ENCODE measurements at places on chromosomes 4 and X.
A peak's percentile ranks its signal among the peaks of the same experiment; 100 is the strongest.

- no peak for DNase-seq
These were observed 263.9 kb upstream of the CXXC4 start for GRCh38 chr4:104758574-104758973.

DNA sequence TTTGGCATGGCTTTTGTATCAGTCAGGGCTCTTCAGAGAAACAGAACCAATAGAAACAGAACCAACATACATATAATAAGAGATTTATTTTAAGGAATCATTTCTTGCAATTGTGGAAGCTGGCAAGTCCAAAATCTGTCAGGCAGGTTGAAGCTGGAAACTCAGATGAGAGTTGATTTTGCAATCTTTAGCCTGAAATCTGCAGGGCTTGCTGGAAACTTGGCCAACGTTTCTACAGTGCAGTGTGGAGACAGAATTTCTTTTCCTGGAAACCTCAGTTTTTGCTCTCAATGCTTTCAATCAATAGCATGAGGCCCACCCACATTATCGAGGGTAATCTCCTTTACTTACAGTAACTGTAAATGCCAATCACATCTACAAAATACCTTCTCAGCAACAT is 45.4 kb downstream of the COMMD8 start:
- peak; percentile 2 for DNase-seq

DNA sequence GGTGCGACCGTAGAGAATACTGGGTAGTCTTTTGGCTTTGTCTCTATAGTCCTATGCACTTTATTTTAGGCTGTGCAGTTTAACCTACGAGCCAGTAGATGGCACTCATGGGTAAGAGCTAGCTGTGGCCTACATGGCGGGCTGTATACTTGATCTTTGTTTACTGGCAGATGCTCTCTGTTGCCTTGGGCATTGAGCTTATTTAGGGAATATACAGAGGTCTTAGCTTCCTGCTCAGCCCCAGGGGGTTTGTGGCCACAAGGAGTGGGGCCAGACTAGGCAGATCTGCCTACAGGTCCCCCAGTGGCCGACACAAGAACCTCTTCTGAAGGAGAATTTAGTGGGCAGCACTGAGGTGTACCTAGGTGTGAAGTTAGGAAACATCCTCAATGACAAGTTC is 227.6 kb upstream of the HDX start:
- DNase-seq = peak; percentile 21

DNA sequence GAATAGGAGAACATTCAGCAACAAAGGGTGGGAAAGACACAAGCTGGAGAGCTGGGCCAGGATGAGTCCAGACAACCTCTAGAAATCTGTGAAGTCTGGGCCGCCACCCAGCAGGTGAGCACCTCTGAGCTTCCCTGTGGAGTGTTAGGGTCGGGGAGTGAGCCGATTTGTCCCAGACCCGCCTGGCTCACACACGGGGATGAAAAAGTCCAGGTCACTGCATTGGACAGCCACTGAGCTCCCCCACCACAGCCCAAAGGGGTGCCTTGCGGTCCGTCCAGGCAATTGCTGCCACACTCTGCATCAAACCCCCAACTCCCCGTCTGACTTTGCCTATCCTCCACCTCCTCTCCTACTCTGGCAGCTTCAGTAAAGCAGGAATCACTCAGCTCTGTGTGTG is 38.7 kb downstream of the NHSL2 start:
- no peak for DNase-seq

- DNase-seq = no peak
These were observed 398.2 kb upstream of the SPANXN1 start for GRCh38 chrX:144849141-144849540.

Measured in pons (tissue), 1 donor.